ENCODE measurements at places on chromosomes 1 and 21. TPM values are rescaled to one million over a fixed set of nuclear protein-coding genes. Genes with fewer than 3 reads are reported as not detected.

DNA sequence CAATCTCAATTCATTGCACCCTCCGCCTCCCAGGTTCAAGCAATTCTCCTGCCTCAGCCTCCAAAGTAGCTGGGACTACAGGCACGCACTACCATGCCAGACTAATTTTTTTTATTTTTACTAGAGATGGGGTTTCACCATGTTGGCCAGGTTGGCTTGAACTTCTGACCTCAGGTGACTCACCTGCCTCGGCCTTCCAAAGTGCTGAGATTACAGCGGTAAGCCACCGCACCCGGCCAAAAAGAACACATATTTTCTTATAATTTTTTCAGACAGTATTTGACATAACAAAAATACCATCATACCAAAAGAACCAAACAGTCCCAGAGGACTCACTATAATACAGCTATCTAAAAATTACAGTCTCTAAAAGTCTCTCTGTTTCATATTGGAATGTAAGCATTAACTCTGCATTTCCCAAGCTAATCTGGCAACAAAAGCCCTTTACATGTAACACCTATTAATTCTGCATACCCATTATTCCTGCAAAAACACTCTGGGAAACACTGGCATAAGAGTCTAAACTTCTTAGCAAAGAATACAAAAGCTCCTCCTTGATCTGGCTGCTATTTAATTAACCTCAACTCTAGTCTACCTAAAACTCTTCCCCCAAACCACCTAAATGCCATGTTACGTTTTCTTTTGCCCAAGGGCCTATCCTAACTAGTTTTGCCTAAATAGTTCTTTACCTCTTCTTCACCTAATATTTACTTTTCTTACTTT is 26.9 kb downstream of the WDR26 start:
- DNase-seq: no peak

The AADACL4 gene
- total RNA-seq: not detected

DNA sequence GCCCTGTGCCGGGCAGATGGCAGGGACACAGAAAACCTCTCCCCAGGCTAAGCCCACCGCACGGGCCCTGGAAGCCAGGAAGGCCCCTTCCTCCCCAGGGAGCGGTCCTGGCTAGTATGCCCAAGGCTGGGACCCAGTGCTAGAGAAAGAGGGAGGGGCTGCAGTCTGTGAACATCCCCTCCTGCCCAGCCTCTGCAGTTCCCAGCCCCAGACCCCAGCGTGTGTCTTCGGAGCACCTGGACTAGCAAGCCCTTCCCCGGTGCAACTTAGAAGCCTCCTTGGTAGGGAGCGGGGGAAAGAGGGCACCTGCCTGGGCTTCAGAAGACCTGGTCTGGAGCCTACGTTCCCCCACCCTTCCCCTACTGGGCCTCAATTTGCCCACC is 2.1 kb downstream of the PLEKHG5 start:
- DNase-seq: no peak

- no peak for DNase-seq
These were observed 80.1 kb downstream of the LRRC53 start for GRCh38 chr1:74432325-74432724.

DNA sequence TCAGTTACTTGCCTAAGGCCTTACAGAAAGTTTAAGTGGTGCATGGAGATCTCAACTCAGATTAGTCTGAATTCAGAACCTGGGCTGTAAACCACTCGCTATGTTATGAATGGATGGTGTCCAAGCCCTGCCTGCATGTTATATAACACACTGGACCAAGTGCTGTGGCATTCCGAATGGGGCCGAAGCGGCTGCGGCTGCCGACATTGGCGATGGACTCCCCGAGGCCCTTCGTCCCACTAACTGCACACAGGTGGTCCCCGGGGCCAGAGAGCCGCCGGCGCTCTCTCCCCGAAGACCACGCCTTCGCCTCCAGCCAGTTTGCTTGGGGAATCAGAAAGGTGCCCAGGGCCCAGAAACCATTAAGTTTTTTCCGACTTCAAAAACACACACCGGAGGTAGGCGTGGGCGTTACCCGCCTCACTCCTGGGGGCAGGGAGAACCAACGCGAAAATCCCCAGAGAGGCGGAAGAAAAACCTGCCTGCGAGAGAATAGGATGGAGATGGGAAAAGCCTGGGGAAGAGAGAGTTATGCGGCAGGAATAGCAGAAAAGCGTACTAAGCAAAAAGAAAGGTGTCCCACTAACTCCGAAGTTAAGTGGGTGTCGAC is 579 bp upstream of the TENT5C start:
- DNase-seq: no peak

- DNase-seq: no peak
These were observed 388.1 kb upstream of the VAMP3 start for GRCh38 chr1:7382971-7383370.

Data from NCI-H460 (cell line).